ENCODE measurements at places on chromosomes 16 and 17.

- DNase-seq, result no peak
Measured at GRCh38 chr16:28958216-28958615, 7.5 kb downstream of the NFATC2IP start.

GRCh38 chr16:82146556-82146955, 23.5 kb downstream of the MPHOSPH6 start:
- no peak for DNase-seq

DNA sequence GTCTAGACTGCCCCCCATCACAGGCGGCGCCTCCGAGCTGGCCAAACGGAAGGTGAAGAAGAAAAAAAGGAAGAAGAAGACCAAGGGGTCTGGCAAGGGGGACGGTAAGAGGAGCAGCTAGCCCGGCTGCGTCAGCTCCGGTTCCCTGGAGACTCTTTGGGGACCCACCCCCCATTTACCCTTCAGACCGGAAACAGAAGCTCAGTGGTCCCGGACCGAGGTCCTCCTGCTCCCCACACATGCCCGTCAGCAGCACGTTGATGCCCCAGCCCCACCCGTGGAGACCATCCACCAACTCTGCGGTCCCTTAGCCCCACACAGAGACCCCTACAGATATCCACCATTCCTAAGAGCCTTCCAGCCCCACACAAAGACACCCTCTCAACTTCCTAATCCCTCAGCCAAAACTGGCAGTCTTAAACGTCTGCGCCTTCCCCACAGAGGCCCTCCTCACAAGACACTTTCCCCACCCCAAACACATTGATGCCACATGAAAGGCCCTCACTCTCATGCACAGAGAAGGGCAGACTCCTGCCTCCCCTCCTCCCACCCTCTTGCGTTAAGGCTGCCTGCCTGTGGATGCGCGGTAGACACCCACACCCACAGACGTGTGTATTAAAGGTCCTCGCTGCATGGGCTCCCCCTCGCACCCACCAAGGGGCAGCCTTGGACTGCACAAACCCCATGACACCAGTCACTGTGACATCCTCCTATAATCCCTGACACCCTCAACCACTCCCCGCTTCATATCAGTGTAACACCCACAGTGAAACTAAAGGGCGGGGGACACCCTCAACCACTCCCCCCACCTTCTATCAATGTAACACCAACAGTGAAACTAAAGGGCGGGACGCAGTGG, 58.2 kb upstream of the RPH3AL start:
- no peak for DNase-seq

DNA sequence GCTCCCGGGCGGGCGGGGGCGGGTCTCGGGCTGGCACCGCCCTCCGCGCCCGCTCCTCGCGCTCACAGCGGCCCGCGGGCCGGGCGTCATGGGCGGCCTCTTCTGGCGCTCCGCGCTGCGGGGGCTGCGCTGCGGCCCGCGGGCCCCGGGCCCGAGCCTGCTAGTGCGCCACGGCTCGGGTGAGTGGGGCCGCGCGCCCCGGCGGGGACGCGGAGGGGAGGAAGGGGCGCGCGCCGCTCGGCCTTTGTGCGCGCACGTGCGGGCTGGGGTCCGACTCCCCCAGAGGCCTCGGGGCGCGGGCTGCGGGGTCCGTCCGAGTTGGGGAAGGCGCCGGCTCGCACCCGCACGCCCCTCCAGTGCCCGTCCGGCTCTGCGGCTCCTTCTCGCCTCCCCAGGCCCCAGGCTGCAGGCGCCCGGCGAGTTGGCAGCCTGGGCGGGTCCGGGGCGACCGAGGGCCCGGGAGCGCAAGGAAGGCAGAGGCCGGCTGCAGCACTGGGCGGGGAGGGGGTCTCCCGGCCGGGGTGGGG, at the start of gene NME4:
TSS of gene NME4 (plus strand) at position 65 of the 527 bp plus-strand sequence. CDS start at position 89, 24 bp downstream.
- DNase-seq, result no peak

- no peak for DNase-seq
Measured at GRCh38 chr17:27965224-27965623, 72.1 kb upstream of the LYRM9 start.

DNA sequence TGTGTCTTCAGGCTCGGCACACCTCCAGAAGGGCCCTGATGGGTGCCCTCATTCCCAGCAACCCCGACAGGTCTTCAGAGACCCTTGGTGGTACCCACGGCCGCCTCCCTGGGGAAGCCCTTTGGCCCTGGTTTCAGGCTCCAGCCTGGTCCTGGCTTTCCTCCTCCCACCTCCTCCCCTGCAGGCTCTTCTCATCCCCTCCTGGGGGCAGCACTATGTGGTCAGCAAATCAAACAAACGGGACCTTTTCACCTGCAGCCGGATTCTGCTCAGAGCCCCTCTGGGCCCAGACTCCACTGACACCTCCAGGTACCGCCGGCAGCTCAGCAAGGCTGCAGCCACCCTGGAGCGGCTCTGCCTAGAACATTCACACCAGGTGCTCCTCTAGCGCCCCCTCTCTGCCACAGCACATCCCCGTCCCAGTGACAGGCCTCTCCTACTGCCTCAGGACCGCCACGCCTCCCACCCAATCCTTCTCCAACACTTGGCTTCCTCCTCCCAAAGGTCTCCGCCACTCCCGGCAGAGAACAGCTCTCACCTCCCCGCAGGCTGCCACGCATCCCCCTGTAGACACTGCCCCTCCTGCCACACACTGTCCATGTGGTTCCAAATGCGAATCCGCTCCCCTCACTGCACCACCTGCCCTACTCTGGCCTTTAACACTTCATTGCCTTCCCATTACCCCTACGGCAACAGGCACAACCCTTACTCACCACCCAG, 12.0 kb downstream of the CORO7 start:
- DNase-seq, result no peak

GRCh38 chr17:64001763-64002529, 3.8 kb downstream of the PRR29 start:
- no peak for DNase-seq

DNA sequence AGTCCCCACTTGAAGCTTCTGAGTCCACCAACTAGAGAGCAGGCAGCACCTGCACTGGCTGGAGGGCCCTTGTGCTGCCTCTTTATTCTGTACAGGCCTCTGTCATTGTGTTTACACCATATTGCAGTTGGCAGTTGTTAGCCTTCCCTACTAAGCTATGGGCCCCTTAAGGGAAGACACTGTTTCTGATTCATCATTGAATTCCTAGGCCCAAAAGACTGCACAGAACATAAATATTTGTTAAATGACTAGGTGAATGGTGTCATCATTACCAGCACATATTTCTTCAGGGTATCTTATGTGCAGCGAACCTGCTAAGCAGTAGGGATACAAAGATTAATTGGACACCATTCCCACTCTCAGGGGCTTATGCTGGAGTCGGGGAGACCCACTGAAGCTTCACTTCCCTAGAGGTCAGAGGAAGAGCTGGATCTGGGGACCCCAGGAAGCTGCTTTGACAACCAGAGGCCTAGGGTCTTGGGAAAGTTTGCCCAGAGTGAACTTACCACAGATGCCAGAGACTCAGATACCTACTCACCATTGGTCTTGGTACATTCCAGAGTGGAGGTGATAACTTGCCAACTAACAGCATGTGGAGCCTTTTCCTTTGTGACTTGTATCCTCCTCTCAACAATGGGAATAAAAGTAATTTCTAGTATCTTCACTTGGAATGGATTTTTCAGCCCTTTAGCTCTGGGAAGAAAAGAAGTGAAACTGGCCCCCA, 28.7 kb upstream of the DDX52 start:
- no peak for DNase-seq

DNA sequence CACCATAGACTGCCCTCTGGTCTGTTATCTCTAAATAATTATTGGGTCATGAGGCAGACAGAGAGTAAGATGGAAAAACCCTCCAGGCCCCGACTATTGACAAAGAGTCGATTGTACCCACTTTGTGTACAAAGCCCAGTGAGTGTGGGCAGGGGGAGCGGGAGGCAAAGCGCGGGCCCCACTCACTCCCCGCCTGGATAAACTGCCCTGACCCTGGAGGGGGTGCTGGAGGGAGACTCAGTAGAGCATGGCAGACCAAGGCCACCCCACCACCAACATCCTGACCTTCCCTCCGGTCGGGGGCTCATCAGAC, 11.2 kb upstream of the CPSF4L start:
- no peak for DNase-seq

- no peak for DNase-seq
Measured at GRCh38 chr16:66513111-66513723, 36.7 kb downstream of the TK2 start.

DNA sequence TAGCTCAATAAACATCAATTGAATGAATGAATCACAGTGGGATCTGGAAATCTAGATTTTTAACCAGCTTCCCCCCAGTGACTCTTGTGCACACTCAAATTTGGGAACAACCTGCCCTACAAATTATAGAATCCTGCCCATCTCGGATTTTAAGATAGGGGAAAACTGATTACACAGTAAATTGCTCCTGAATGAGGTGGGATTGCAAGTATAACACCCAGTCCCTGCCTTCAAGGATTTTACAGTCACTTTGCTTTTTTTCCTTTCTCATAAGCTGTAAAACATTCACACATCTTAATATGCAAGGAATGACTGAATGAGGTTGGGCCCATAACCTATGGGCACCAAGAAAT, 48.5 kb downstream of the TEKT5 start:
- DNase-seq, result no peak

- DNase-seq, result no peak
Measured at GRCh38 chr17:5331506-5331905, 49.4 kb downstream of the RABEP1 start.

- DNase-seq, result no peak
Measured at GRCh38 chr17:44049294-44050060, 17.0 kb downstream of the LSM12 start.

DNA sequence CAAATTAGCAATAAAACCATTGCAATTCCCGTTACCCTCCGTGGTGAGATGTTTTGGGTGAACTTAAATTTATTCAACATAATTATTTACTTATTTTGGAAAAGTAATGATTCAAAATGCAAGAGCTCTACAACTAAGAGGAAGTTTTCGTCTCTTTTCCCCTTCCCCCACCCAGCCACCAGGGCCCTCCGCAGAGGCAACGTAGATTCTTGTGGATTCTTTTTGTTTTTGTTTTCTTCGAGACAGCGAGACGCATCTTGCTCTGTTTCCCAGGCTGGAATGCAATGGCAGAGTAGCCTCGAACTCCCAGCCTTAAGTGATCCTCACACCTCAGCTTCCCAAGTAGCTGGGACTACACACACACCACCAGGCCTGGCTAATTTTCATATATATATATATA, 19.2 kb downstream of the CCDC40 start:
- DNase-seq, result no peak

DNA sequence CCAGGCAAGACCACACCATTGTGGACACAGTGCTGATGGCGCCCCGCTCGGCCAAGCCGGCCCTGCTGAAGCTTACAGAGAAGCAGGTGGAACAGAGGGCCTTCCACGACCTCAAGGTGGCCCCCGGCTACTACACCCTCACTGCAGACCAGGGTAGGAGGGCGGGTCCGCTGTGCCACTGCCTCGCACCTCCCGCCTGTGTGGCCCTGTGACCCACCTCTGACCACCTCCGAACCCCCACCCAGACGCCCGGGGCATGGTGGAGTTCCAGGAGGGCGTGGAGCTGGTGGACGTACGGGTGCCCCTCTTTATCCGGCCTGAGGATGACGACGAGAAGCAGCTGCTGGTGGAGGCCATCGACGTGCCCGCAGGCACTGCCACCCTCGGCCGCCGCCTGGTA, 21.1 kb downstream of the ITGB4 start:
- no peak for DNase-seq

GRCh38 chr16:62445909-62446308, 409.7 kb upstream of the CDH8 start:
- no peak for DNase-seq

DNA sequence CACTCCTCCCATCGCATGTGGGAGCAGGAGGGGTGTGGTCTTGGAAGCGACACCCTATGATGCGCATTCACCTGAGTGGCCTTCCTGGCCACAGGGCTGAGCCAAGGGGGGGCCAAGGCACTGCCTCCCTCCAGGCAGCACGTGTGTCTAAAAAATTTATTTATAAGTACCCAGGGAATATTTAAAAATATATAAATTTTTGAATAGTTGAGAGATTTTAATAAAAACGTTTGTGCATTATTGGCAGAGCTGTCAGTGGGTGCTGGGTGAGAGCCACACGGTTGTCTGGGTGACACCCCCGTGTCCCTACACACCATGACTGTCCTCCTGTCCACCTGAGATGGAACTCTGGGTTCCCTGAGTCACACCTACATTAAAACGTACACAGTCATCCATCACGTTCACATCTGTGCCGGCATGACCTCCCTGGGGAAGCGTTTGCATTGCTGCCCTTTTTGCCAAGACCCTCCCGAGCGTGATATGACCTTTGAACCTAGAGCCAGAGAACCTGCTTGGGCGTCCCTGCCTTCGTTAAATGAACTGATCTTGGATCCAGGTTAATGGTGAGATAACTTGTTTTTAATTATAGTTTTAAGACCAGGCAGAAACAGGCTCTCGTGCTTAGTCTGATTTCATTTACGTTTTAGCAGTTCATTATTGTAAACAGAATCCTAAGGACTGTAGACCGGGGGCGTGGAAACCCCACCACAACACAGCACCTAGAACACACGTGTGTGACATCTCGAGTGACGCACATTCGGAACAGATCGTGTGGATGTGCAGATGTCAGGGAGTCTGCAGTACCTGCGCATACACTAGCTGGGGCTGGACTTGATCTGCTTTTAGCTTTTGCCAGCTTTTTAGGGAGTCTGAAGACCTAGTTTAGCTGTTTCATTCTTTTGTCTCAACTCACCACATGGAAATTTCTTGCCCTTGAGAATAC, 192.8 kb upstream of the CHMP6 start:
- no peak for DNase-seq

DNA sequence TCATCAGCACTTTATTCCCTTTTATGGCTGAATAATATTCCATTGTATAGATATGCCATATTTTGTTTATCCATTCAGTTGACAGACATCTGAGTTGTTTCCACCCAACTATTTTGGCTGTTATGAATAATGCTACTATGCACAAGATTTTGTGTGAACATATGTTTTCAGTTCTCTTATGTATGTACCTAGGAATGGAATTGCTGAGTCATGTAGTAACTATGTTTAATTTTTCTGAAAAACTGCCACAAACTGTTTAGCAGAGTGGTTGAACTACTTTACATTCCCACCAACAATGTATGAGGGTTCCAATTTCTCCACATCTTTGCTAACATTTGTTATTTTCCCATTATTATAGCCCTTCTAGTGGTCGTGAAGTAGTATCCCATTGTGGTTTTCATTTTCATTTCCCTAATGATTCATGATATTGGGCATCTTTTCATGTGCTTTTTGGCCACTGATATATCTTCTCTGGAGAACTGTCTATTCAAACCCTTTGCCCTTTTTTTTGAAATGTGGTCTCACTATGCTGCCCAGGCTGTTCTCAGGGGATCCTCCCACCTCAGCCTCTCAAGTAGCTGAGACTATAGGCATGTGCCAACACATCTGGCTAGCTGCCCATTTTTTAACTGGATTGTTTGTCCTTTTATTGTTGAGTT, 26.3 kb downstream of the SMURF2 start:
- no peak for DNase-seq

- DNase-seq, result no peak
Measured at GRCh38 chr17:8875957-8876356, 8.5 kb upstream of the PIK3R6 start.

- no peak for DNase-seq
Measured at GRCh38 chr16:52466994-52467393, 79.9 kb downstream of the TOX3 start.

Measured in activated CD4-positive, alpha-beta T cell treated with anti-CD3 and anti-CD28 coated beads, Interleukin-2, amount 50 U/mL, for 24 hours (primary cell).